Mesenchymal stem cell (in vitro differentiated cells and primary cell): ENCODE measurements at places on chromosomes 16 and 17.

GRCh38 chr17:71327376-71328059 lies 793.3 kb upstream of the SOX9 start:
- peak; percentile 33 for DNase-seq

GRCh38 chr16:70453892-70454221 lies 538 bp upstream of the FCSK start:
- DNase-seq = no peak

GRCh38 chr16:35364263-35364662 lies 1904.9 kb downstream of the TP53TG3F start:
- DNase-seq = no peak

DNA sequence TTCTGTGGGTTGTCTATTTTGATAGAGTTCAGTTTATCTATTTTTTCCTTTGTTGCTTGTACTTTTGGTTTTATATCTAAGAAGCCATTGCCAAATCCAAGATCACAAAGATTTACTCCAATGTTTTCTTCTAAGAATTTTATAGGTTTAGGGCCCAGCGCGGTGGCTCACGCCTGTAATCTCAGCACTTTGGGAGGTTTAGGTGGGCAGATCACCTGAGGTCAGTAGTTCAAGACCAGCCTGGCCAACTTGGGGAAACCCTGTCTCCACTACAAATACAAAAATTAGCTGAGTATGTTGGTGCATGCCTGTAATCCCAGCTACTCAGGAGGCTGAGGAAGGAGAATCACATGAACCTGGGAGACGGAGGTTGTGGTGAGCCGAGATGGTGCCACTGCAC lies 13.7 kb upstream of the ITGA3 start:
- DNase-seq = no peak
